ENCODE measurements at places on chromosomes 5 and 9.

DNA sequence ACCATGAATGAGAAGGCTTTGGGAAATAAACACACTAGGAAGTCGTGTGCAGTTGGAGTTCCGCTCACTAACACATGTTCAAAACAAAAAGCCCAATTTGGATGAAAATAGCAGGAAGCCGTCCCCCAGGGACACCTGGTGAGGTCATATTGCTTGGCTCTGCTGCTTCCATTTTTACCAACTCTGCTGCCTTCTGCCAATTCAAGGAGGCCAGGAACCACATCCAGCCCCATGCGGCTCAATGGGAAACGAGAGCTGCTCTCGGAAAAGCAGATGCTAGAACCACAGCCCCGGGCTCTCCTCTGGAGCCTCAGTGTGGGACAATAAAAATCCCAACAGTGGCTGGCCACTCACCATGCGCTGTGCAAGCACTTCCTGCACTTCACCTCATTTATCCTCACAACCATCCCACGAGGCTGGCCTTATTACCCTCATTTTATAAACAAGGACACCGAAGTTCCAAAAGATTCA lies 13.4 kb downstream of the ADAM19 start:
- DNase-seq: no peak

DNA sequence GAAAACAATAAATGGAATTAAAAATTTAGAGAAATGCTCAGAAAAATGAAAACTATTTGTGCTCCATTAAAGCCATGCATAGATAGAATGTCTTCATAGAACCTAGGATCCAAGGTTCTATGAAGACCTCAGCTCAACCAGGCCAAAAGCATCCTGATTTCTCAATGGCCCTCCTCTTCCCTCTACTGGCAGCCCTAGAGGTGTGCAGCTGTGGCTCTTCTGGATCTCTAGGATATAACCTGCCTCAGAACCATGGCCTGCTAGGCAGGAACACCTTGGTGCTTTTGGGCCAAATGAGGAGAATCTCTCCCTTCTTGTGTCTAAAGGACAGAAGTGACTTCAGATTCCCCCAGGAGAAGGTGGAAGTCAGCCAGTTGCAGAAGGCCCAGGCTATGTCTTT lies 15.1 kb downstream of the IFNA1 start:
- no peak for DNase-seq

DNA sequence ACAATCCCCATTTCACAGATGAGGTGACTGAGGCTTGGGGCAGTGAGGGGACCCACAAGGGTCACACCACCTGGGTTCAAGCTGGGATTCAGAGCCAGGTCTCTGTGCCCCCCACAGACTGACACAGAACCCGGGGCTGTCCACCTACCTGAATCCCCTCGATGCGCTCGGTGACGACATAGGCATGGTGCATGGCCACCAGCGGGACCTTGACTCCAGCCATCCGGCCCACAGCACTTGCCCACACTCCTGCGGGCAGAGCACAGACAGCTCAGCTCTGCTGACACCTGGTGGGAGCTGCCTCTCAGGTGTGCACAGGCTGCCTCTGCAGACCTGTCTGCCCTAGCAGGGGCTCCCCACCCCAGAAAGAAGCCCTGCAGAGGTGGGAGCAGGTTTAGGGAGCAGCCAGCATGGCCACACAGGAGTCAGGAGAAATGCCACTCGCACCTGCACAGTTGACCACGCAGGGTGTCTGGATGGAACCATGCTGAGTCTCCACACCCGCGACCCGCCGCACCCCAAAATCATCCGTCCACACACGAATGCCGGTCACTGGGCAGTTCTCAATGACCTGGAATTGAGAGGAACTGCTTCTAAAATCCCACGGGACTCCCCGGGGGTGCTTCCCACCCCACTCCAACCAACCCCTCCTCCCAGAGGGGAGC lies 8.4 kb downstream of the SARDH start:
- DNase-seq: no peak

- no peak for DNase-seq
Observed at GRCh38 chr9:76650692-76651091, 113.5 kb upstream of the PCA3 start.

- DNase-seq: no peak
Observed at GRCh38 chr5:72817671-72818266, 1.3 kb downstream of the TNPO1 start.

DNA sequence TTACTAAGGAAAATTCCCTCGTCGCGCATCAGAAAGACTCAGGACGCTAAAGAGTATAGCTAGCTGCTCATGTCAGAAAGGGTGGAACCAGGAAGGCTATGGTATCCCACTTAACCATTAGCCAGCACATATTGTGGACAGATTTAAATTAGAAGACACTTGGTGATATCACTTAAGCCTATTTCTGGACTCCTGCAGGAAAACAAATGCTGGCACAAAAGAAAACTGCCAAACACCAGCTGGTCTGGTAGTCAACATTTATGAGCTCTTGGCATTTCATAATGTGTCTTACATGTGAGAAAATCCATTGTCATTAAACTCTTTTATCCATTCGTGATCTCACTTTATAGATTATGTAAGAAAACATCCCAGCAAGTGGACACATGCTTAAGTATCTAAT lies 377.4 kb downstream of the PTPRD start:
- DNase-seq: no peak

DNA sequence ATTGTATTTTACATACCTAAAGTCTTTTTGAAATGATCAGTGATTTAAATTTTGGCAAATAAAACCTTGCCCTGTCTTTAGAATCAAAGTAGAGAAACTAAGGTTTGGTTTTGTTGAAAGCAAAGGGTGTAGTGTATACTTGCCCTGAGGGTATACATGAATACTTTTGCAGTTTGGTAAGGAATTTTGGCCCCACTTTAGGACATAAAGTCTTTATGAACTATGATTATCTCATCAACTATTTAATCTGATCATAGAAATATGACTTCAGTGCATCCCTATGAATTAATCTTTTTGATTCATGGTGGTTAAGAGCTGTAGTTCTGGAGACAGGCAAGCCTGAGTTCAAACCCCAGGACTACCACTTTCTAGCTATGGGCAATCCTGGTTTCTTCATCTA lies 17.7 kb downstream of the RAD1 start:
- no peak for DNase-seq

GRCh38 chr9:112711050-112711689 lies 6.7 kb downstream of the INIP start:
- DNase-seq: no peak

DNA sequence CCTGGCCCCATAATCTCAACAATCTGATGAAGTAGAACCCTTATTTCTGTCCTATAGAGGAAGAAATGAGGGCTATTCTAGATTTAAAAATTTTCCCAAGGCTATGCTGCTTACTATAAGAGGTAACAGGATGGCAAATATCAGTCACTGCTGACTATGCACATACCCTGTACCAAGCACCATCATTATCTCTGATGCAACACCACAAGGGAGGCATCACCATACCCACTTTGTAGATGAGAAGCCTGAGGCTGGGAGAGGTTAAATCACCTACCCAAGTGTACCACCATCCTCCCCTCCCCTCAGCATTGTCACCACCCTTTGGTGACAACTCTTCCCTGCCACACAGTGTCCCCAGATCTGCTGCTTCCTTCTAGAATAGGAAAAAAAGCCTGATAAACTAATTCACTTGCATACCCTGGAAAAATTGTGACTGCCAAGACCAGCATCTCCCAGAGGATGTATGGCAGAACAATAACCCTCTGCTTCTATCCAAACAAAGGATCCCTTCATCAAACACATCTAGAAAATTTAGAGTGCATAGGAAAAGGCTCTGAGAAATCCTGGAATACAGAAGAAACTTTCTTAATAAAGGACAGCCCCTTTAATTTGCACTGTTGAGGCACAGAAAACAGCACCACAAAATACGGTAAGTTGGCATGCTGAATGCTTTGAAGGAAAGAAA lies 48.3 kb downstream of the PRRC1 start:
- DNase-seq: no peak

GRCh38 chr9:12719431-12719830 lies 26.2 kb downstream of the TYRP1 start:
- DNase-seq: peak; percentile 6

- DNase-seq: no peak
Observed at GRCh38 chr5:143741421-143741820, 70.5 kb upstream of the HMHB1 start.

GRCh38 chr5:79962575-79963222 lies 28.4 kb downstream of the MTX3 start:
- no peak for DNase-seq

DNA sequence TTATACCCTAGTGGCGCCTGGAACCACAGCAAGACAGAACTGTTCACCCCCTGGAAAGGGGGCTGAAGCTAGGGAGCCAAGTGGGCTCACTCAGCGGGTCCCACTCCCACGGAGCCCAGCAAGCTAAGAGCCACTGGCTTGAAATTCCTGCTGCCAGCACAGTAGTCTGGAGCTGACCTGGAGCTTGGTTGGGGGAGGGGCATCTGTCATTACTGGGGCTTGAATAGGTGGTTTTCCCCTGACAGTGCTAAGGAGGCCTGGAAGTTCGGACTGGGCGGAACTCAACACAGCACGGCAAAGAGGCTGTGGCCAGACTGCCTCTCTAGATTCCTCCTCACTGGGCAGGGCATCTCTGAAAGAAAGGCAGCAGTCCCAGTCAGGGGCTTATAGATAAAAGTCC lies 19.5 kb downstream of the BTNL3 start:
- no peak for DNase-seq

- no peak for DNase-seq
Observed at GRCh38 chr5:154865466-154866184, 7.2 kb downstream of the CNOT8 start.

GRCh38 chr5:141514330-141515133 lies 25.7 kb downstream of the PCDHGC5 start:
- no peak for DNase-seq

DNA sequence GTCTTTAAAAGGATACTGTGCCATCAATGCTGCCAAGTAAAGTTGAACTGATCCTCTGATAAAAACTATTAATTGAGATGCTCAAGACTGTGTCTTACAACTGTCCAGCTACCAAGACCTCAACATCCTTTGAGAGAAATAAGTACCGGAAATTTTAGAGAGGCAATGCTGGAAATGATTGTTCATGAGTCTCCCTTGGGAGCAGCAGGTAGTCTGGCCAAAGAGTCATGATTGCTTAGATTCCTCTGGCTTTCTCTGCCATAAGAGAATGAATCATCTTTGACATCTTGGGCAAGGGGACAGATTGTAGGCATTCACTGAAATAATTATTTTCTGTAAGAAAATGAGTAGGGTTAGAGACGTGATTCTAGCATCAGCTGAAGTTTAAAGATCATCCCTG lies 466.6 kb upstream of the DAB2 start:
- DNase-seq: no peak

Measured in smooth muscle cell of the brain vasculature (primary cell).